ENCODE measurements at places on chromosomes 11 and 22.

DNA sequence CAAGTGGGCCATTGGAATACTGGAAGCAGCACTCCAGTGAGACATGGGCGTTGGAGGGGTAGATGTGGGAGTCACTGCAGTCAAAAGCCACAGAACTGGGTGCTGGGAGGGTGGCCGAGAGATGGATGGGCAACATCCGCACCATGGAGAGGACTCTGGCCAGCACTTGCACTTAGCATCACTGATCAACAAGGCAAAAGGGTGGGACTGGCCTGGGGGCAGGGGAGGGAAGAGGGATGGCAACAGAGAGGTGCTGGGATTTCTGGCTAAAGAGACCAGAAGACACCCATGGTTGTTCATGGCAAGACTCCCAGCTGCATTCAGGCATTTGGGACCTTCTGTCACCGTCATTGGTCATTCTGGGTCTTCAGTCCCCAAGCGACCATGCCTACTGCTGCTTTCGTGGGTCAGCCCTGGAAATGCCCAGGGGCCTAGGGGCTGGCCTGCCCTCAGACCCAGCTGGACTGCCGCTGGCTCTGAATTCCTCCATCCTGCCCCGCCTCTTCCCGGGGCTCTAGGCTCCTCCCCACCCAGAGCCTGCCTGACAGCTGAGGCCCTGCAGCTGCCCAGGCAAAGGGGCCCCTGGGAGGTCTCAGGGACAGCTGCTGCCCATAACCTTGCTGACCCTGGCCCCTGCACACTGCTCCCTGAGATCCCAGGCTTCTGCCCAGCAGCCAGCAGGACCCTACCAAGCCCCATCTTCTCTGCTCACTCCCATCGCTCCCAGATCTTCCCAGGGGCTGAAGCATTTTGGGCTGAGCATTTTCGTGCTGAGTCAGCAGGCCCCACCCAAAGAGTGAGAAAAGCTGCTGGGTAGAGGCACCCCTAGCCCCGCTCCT, 13.0 kb upstream of the CDC42EP2 start:
- DNase-seq = no peak

GRCh38 chr22:45768490-45768889, 96.9 kb downstream of the ATXN10 start:
- DNase-seq = no peak

GRCh38 chr11:77179681-77180080, 51.6 kb downstream of the MYO7A start:
- DNase-seq = no peak

GRCh38 chr22:24548812-24549211, 6.1 kb downstream of the GUCD1 start:
- no peak for DNase-seq

DNA sequence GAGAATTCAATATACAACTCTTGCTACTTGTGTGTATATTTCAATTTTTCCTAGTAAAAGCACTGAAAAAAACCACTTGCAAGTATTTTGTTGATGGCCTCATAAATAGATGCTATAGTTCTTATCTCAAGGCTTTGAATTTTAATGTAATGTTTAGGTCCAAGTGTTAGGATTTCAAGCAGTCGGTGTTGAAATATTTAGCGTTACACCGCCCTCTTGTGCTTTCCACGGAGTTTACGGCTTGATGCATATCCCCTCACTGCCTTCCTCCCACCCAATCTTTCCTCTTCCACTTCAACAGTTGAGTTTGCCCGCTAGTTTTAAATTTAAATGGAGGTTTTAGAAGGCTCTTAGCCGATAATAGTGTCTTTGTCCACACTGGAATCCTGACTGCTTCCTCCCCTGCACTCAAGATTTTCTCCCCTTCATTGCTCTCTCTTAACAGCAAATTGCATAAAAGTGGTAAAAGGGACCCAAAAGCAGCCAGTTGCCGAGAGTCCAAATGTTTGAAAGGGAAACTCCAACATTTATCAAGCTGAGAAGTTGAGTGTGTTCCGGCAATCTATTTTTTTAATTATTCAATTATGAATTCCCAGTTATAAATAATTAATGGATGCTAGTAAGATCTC, 25.9 kb upstream of the HTATIP2 start:
- peak; percentile 2 for DNase-seq

- DNase-seq = no peak
Measured at GRCh38 chr11:104623518-104623917, 274.7 kb downstream of the CASP12 start.

- no peak for DNase-seq
Measured at GRCh38 chr11:66741153-66741552, 12.1 kb upstream of the SPTBN2 start.

DNA sequence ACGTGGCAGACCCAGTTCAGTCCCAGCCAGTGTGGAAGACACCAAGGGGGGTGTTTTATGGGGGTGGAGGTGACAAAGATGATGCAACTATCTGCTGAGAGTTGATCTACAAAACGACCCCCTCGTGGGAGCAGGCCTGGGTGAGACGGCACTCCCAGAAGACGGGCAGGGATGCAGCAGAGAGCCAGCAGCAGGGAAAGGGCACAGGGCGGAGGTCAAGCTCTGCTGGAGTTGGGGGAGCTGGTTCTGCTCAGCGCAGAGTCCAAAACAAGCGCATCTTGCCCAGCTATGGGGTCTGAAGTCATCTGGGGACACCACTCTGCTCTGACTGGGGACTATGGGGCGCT, 3.9 kb downstream of the GNB1L start:
- DNase-seq = no peak

GRCh38 chr11:79013509-79013908, 427.3 kb downstream of the TENM4 start:
- no peak for DNase-seq

- no peak for DNase-seq
Measured at GRCh38 chr11:77114089-77114463, 11.4 kb downstream of the OMP start.

- DNase-seq = no peak
Measured at GRCh38 chr22:32882774-32883530, 81.4 kb downstream of the TIMP3 start.

DNA sequence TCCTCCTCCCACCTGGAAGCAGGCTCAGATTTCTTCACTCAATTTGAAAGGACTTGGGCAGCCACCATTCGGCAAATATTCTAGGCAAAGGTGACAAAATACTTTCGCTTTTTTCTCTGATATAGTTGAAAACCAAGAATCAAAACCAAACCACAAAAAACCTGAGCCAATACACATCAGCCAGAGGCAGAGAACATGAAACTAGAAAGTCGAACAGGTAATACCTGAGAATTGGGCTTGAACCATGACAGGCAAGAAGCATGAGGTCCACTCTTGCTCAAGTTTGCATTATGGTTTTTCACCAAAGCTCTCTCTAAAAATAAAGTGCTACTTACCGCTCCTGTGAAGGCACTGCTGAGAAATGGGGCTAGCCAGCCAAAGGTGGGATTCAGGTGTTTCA, 26.2 kb upstream of the LDLRAD3 start:
- no peak for DNase-seq

DNA sequence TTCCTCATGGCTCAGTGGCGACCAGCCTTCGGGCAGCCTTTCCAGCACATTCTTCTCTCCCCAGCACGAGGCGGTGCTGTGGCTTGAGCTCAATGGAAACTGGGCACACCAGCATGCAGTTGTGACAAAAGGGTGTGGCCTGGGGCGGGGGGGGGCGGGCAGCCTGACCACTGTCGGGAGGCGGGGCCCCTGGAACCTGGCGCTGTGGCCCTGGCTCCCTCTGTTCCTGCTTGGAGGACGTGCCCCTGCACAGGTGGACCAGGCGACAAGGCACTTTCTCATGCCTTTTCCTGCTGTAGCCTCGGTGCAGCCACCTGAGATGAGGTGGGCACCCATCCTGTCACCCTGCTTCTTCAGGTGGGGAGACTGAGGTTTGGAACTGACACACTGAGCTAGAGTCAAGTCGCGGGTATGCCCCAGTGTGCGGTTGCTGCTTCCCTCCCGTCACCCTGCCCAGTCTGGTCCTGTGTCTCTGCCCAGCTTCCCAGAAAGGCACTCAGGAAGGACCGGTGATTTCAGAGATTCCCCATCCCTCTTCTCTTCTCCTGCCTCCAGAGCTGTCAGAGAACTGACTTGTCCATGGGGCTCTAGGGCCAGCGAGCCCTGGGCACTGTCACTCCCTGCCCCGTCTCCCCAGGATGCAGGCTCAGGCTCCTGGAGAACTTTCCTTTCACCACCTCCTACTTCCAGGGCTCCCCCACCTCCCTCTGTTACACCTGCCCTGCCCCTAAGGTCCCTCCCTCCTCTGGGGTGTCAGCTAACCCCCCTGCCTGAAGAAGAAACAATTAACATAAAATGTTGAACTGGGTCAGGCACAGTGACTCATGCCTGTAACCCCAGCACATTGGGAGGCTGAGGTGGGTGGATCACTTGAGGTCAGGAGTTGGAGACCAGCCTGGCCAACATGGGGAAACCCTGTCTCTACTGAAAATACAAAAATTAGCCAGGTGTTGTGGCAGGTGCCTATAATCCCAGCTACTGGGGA, 9.9 kb downstream of the B3GAT1 start:
- DNase-seq = no peak

DNA sequence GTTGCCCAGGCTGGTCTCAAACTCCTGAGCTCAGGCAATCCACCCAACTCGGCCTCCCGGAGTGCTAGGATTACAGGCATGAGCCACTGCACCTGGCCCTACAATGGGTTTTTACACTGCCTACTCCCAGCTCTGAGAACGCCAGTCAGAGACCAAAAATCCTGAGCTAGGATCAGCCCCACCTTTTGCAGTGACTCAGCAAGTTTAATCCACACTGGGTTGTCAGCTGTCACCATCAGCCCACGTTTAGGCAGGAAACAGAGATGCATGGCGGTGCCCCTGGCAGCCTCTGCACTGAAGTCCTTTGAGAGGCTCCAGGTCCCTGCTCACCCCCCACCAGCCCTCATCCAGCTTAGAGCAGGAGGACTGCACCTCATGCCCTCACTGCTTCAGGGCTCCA, 117.6 kb downstream of the ARHGAP8 start:
- DNase-seq = no peak

DNA sequence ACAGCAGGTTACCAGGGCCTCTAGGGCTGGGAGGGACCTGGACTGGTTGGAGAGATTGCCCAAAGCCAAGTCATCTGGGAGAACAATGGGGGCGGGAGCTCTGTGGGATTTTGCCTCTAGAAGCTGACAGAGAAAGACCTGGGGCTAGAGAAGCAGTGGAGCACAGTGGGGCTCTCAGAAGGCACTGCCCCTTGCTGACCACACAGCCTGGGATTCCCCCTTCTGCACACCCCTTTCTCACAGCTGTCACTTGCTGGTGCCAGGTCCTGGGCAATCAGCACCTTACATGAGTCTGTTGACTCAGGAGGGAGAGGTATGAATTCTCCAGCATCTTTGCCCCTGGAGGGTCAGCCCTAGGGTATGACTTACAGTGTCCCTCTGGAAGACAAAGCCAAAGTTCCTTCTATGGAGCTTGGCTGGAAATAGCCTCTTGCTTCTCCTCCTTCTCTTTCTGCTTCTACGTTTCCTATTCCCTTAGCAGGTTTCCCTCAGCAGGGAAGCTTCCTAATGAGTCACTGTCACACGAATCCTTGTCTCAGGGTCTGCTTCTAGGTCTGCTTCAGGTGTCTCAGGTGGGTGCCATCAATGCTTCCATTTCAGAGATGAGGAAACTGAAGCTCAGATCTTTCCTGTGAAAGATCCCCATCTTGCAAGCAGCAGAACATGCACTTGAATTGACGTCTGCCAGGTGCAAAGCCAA, 27.0 kb downstream of the GDPD5 start:
- no peak for DNase-seq

DNA sequence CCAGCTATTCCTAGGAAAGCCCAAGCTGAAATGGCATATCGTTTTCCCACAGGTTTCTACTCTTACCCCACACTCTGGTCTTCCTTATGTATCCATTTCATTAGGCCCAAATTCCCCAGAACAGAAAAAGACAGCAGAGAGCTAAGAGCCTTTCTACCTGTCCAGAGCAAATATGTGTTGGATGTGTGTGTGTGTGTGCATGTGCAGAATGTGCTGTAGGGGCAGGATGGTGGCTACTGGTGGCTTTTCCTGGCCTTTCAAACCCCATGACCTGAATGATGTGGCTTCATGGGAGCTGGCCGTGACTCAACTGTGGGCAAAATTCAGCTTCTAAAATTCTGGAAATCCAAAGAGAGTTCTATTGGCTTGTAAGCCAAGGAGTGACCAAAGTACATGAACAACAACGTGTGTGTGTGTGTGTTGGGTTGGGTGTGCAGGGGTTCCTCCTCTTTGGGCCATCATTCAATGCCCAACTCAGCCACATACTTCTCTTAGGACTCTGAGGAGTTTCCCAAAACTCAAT, 421.4 kb upstream of the CADM1 start:
- no peak for DNase-seq

- peak; percentile 56 for DNase-seq
Measured at GRCh38 chr22:30326255-30326705, 461 bp downstream of the TBC1D10A start.

DNA sequence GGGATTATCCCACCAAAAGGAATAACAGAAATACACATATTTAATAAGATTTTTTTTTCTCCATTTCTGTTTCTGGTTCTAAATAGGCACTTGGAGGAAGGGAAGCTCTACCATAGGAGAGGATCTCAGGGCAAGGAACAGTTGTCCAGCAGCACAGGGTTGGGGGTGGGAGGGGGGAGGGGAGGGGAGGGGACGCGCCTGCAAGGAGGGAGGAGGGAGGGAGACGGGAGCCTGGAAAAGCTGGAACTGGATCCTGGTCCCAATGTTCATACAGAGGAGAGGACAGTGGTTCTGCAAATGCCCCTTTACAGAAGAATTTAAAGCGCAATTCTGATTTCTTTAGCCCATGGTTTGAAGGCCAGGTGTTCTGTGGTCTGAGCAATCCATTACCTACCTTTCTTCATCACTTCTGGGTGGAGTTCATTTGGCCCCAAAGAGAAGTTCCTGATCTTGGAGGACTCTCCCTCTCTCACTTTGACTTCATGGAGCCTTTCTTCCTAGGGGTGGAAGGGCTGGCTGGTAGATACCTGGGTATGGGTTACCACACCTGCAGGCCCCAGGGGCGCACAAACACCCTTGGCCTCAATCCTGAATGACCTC, 348.9 kb upstream of the NCAM1 start:
- DNase-seq = no peak

DNA sequence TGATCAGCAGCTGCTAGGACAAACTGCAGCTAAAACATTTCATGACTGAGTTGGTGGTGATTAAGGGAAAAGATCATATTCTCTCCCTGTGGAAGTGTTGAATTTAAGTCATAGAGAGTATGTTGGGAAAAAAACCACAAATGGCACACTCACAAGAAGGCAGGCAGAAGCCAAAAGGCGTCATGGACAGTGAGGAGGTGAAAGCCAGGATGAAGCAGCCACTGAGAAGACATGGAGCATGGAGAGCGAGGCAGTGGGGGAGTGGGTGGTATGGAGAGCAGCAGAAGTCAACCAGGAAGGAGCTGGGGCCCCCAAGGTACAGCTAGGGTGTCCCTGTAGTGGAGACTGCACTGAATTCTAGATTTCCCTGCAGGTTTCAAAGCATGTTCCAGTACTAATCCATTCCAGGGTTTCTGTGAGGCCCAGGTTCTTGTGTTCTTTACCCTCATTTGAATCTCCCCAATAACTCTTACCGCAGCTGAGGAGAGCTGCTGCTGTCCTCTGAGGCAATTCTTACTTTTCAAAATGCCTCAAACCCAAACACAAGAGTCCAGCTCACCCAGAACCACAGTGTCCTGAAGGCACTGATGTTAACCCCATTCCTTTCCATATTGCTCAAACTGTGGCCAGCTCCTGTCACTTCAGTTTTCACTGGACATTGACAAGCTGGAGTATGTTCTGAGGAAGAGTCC, 191.8 kb upstream of the E2F8 start:
- DNase-seq = no peak

- no peak for DNase-seq
Measured at GRCh38 chr11:2797121-2797711, 88.4 kb downstream of the CDKN1C start.

Measured in GM12892 (cell line).